Activated T-cell treated with anti-CD3 and anti-CD28 coated beads, Interleukin-2, amount 50 U/mL, for 24 hours (primary cell): ENCODE measurements at places on chromosomes 2 and 18.

- no peak for DNase-seq
- peaks cover 10% of the 10 kb centered on the region for H3K4me1 ChIP-seq
- peaks cover 71% of the 10 kb centered on the region for H3K36me3 ChIP-seq
- H3K27ac ChIP-seq = no peak overlapping the region
Observed at GRCh38 chr2:165905854-165906253, 47.7 kb downstream of the TTC21B start.

DNA sequence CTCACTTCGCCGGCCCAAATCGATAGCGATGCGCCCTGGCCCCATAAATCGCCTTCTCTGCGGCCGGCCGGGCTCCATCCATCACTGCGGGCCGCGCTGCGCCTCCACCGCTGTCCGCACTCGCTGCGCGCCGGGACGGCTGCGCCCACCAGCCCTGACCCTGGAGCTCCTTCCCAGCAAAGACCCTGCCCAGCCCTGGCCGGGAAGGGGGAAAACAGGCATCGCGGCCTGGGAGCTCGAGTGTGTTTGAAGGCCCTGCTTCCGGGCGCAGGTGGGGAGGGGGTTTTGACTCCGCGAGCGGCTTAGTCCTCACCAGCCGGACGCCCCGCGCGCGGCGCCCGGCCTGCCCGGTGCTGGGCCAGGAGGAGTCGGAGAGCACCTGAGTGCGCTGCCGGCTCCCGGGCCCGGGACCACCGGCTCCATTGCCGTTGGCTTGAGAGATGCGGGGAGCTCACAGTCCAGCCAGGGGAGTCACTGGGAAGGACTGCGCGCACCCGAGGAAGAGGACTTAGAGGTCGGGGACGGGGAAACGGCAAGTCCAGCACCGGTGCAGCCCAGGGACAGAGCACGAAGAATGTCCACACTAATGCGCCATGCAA lies 1.1 kb downstream of the PAX8 start:
- peaks cover 69% of the 10 kb centered on the region for H3K27me3 ChIP-seq
- no peak overlapping the region for H3K27ac ChIP-seq
- no peaks in the 10 kb centered on the region for H3K36me3 ChIP-seq
- peak; percentile 35 for DNase-seq
- H3K4me1 ChIP-seq = peaks cover 24% of the 10 kb centered on the region

- H3K36me3 ChIP-seq = no peaks in the 10 kb centered on the region
- no peak for DNase-seq
- no peaks in the 10 kb centered on the region for H3K27me3 ChIP-seq
- H3K27ac ChIP-seq = no peak overlapping the region
- H3K4me3 ChIP-seq = no peak overlapping the region
- H3K4me1 ChIP-seq = no peaks in the 10 kb centered on the region
Observed at GRCh38 chr18:7415081-7415894, 151.8 kb upstream of the PTPRM start.

- H3K27ac ChIP-seq = no peak overlapping the region
- no peak for DNase-seq
- H3K27me3 ChIP-seq = no peaks in the 10 kb centered on the region
- H3K36me3 ChIP-seq = peaks cover 40% of the 10 kb centered on the region
- no peaks in the 10 kb centered on the region for H3K4me1 ChIP-seq
- H3K4me3 ChIP-seq = no peak overlapping the region
Observed at GRCh38 chr18:62152844-62153243, 34.0 kb downstream of the PIGN start.

DNA sequence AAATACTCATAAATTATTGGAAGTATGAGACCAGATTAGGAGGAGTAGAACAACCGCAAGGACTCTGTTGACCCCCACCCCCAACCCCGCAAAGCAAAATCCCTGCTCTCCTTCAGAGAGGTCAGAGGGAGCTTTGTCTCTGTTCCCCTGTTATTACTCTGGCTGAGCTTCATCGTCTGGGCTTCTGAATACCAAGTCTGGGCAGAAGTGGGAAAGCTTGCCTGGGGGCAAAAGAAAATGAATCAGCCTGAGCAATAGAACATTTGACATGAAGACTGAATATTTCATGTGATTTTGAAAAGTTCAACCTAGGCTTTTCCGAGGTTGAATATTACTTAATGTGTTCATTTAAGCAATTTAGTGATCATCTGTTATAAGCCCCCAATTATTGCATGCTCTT lies 114.6 kb upstream of the ARHGAP28 start:
- H3K4me3 ChIP-seq = no peak overlapping the region
- H3K4me1 ChIP-seq = no peaks in the 10 kb centered on the region
- H3K27me3 ChIP-seq = peaks cover 3% of the 10 kb centered on the region
- no peaks in the 10 kb centered on the region for H3K36me3 ChIP-seq

GRCh38 chr18:34594266-34594665 lies 115.8 kb upstream of the DTNA start:
- H3K4me1 ChIP-seq = no peaks in the 10 kb centered on the region
- no peak overlapping the region for H3K4me3 ChIP-seq
- DNase-seq = no peak
- no peaks in the 10 kb centered on the region for H3K36me3 ChIP-seq

- H3K27ac ChIP-seq = no peak overlapping the region
- DNase-seq = no peak
- peaks cover 83% of the 10 kb centered on the region for H3K36me3 ChIP-seq
Observed at GRCh38 chr2:232576995-232577394, 26.5 kb downstream of the EIF4E2 start.

DNA sequence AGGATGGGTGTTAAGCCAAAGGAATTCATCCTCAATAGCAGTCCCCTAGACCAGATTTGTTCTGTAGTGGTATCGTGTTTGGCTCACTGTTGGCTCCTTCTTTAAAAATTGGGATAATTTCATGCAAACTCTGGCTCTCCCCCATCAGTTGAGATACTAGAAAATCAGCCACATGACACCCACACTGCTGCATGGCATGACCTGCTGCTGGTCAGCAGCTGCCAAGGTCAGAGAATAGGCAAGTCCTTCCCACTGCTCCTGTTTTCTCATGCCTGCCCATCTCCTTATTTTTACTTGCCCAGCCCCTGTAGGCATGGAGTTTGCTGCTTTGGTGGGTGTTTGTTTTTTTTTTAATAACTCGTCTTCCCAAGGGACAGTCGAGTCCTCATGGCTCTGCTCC lies 1.0 kb upstream of the SNRNP200 start:
- no peaks in the 10 kb centered on the region for H3K27me3 ChIP-seq
- H3K4me3 ChIP-seq = peak overlapping the region; percentile 100
- no peak for DNase-seq
- peak overlapping the region; percentile 100 for H3K27ac ChIP-seq
- peaks cover 50% of the 10 kb centered on the region for H3K36me3 ChIP-seq
- peaks cover 46% of the 10 kb centered on the region for H3K4me1 ChIP-seq

DNA sequence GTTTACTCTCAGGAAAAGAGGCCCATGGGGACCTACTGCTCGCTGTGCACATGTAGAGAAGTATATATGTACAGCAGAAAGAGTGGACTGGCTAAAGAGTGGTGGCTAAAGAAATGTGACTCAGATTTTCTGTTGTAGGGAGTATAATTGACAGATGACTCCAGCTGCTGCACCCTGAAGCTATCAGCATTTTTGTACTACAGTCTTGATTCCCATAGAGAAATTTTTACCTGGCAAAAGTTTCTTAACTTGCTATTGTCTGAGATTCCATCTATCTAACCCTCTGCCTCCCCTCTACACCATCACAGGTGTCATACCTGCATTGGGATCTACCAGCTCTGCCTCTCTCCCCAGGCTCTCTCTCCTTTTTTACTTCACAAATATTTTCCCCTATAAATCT lies 296.0 kb upstream of the KYNU start:
- no peaks in the 10 kb centered on the region for H3K36me3 ChIP-seq
- H3K27me3 ChIP-seq = no peaks in the 10 kb centered on the region
- no peak overlapping the region for H3K4me3 ChIP-seq
- DNase-seq = no peak
- H3K27ac ChIP-seq = no peak overlapping the region
- H3K4me1 ChIP-seq = no peaks in the 10 kb centered on the region

DNA sequence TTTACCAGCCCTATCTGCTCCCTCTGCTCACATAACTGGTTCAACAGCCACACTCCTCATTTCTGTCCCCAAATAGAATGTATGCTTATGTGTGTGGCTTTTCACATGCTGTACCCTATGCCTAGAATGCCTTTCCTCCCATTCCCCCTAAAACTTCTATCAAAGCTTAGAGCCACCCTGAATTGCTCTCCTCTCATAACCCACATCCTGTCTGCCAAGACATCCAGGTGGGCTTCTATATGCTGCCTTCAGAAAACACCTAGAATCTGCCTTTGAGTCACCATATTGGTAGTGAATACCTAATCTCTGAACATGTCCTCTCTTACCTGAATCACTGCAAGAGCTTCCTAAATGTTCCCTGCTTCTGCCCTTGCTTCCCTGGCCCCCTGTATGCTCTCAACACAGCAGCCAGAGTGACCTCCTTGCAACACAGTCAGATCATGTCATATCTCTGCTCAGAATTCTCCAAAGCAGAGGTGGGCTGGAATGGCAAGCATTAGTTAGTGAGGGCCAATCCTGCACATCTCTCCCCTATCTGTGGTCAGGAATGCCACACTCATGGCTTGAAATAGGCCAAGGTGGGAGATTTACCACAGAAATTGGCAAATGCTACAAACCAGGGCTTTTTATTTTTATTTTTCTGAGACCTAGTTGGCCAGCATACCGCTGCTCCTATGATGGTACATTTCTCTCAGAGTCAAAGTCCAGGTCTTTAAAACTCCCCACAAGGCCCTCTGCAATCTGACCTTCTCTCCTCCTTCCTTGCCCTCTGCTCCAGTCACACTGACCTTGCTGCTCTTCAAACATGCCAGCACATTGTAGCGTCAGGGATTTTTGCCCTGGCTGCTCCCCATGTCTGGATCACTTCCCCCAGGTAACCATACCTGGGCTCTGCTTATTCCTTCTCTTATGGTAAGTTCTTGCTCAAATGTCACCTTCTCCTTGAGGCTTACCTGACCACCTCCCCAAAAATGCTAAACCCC lies 111.8 kb upstream of the STON1 start:
- DNase-seq = no peak
- peaks cover 12% of the 10 kb centered on the region for H3K27me3 ChIP-seq
- H3K36me3 ChIP-seq = no peaks in the 10 kb centered on the region
- no peak overlapping the region for H3K4me3 ChIP-seq
- peaks cover 38% of the 10 kb centered on the region for H3K4me1 ChIP-seq

GRCh38 chr2:224147174-224147573 lies 108.1 kb upstream of the SERPINE2 start:
- no peak overlapping the region for H3K27ac ChIP-seq
- no peak for DNase-seq
- peaks cover 23% of the 10 kb centered on the region for H3K27me3 ChIP-seq
- no peak overlapping the region for H3K4me3 ChIP-seq
- H3K4me1 ChIP-seq = no peaks in the 10 kb centered on the region

DNA sequence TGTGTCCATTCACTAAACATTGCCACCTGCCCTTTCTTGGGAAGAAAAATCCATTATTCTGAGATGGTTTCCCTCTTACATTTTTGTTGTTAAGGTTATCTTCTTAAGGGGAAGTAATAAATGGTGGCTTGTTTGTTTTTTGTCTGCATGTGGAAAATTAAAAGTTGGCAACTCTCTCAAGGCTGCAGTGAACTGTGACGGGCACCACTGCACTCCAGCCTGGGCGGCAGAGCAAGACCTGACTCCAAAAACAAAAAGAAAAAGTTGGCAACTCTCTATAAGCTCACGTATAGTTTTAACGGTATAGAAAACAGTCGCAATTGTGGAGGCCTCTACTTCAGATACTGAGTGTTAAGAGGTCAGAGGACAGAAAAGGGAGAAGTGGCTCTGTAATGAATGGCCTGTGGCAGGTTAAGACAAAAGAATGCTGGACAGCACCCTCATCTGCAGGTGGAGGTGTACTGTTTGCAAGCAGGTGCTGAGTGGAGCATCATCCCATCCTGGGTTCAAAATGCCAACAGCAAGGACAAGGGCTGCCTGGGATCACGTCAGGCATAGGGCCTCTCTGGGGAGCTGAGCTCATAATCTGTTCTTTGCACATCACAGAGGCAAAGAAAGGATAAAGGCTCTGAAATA lies 16.7 kb downstream of the L3MBTL4 start:
- no peaks in the 10 kb centered on the region for H3K36me3 ChIP-seq
- H3K27ac ChIP-seq = no peak overlapping the region
- H3K4me3 ChIP-seq = no peak overlapping the region
- no peaks in the 10 kb centered on the region for H3K4me1 ChIP-seq

- H3K4me1 ChIP-seq = peaks cover 38% of the 10 kb centered on the region
- peaks cover 90% of the 10 kb centered on the region for H3K36me3 ChIP-seq
- H3K27ac ChIP-seq = peak overlapping the region; percentile 87
- H3K27me3 ChIP-seq = no peaks in the 10 kb centered on the region
Observed at GRCh38 chr2:201157694-201158093, 25.2 kb upstream of the CASP10 start.

- H3K36me3 ChIP-seq = no peaks in the 10 kb centered on the region
- H3K27ac ChIP-seq = peak within 1 kb of the TSS; percentile 47
- H3K4me1 ChIP-seq = peaks cover 10% of the 10 kb centered on the region
- peaks cover 62% of the 10 kb centered on the region for H3K27me3 ChIP-seq
- peak within 1 kb of the TSS; percentile 81 for H3K4me3 ChIP-seq
Observed at GRCh38 chr18:61892683-61893308, at the start of gene RNF152. Gene RNF152, minus strand, starts transcription at chr18:61893007. Its CDS starts 76,544 bp downstream, at chr18:61816463.

- no peaks in the 10 kb centered on the region for H3K27me3 ChIP-seq
- no peak overlapping the region for H3K27ac ChIP-seq
- DNase-seq = no peak
- H3K4me3 ChIP-seq = no peak overlapping the region
Observed at GRCh38 chr18:50000227-50000626, 186.9 kb upstream of the ACAA2 start.

GRCh38 chr2:85033388-85033787 lies 62.4 kb downstream of the KCMF1 start:
- peaks cover 91% of the 10 kb centered on the region for H3K36me3 ChIP-seq
- DNase-seq = no peak
- H3K4me3 ChIP-seq = no peak overlapping the region
- H3K27ac ChIP-seq = peak overlapping the region; percentile 50
- no peaks in the 10 kb centered on the region for H3K27me3 ChIP-seq

GRCh38 chr2:98137196-98137595 lies 50.2 kb downstream of the VWA3B start:
- H3K4me1 ChIP-seq = peaks cover 24% of the 10 kb centered on the region
- H3K4me3 ChIP-seq = no peak overlapping the region
- no peak for DNase-seq
- H3K27ac ChIP-seq = no peak overlapping the region

DNA sequence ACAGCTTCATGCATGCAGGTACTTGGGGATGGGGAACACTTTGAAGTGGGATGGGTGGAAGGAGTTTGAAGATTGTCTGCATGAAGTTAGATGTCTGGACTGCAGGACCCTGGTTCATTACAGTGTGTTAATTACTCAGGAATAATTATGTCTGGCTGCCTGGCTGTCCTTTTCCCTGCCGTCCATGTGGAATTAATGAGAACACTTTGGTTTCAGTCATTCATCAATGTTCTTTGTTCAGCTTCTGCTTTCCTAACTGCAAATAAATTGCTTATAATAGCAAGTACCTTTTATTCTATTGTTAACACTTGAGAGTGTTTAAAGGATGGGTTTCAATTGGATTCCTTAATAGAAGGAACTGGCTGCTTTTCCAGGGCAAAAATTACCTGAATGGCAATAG lies 35.8 kb downstream of the MTCL1 start:
- no peak for DNase-seq
- H3K4me3 ChIP-seq = no peak overlapping the region
- H3K27ac ChIP-seq = no peak overlapping the region
- no peaks in the 10 kb centered on the region for H3K27me3 ChIP-seq
- H3K4me1 ChIP-seq = peaks cover 33% of the 10 kb centered on the region
- peaks cover 2% of the 10 kb centered on the region for H3K36me3 ChIP-seq

GRCh38 chr2:240596491-240596931 lies 10.0 kb downstream of the CAPN10 start:
- no peaks in the 10 kb centered on the region for H3K27me3 ChIP-seq
- peaks cover 3% of the 10 kb centered on the region for H3K4me1 ChIP-seq

- H3K4me3 ChIP-seq = no peak overlapping the region
- H3K4me1 ChIP-seq = no peaks in the 10 kb centered on the region
- no peaks in the 10 kb centered on the region for H3K27me3 ChIP-seq
- no peaks in the 10 kb centered on the region for H3K36me3 ChIP-seq
Observed at GRCh38 chr2:35783723-35784122, 571.9 kb upstream of the CRIM1 start.
